Hepatocyte (in vitro differentiated cells): ENCODE measurements at places on chromosomes 12 and 14. TPM values are rescaled to one million over a fixed set of nuclear protein-coding genes. Genes with fewer than 3 reads are reported as not detected.
A peak's percentile ranks its signal among the peaks of the same experiment; 100 is the strongest.

- DNase-seq: no peak
- H3K36me3 ChIP-seq: no peaks in the 10 kb centered on the region
- H3K27ac ChIP-seq: no peak overlapping the region
- no peaks in the 10 kb centered on the region for H3K4me1 ChIP-seq
- H3K27me3 ChIP-seq: no peaks in the 10 kb centered on the region
- H3K4me3 ChIP-seq: no peak overlapping the region
These were observed 1006.4 kb upstream of the TMEM132C start for GRCh38 chr12:127260531-127260930.

GRCh38 chr14:71355324-71356201 is 448.3 kb downstream of the PCNX1 start:
- peak; percentile 29 for DNase-seq
- H3K27ac ChIP-seq: no peak overlapping the region
- no peaks in the 10 kb centered on the region for H3K36me3 ChIP-seq
- H3K4me1 ChIP-seq: peaks cover 19% of the 10 kb centered on the region

DNA sequence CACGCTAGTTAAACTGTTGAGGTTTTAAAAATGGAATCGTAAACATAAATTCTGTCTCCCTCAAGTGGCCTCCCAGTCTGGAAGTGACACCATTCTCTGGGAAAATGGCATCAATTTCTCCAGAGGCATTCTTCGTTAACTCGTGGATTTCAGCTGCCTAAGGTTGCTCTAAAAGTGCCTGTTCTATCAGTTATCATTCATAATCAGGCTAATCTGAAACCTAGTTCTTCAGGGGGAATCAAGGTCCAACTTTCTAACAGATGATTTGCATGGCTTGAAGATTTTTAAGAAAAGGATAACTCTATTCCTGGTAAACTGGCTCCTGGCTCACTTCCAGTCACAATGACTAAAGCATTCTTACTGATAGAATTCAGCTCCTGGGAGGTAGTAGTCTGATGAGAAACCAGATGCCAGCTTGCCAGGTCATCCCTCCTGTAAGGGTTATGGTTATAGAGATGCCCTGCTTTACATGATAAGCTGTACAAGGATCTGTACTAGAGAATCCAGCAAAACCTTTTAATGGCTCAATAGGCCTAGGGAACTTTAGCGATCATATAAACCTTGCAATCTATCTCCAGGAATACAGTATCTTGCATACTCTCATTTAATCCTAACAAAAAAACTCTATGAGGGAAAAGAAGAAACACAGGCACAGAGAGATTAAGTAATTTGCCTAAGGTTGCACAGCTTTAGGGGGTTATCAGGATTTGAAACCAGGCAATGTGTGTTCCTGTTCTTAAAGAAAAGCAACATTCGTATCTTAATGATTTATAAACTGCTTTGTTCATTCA is 1.5 kb downstream of the L3HYPDH start:
- no peaks in the 10 kb centered on the region for H3K36me3 ChIP-seq
- no peaks in the 10 kb centered on the region for H3K27me3 ChIP-seq
- peak overlapping the region; percentile 92 for H3K27ac ChIP-seq
- peak overlapping the region; percentile 55 for H3K4me3 ChIP-seq
- DNase-seq: peak; percentile 52

- H3K4me3 ChIP-seq: peak overlapping the region; percentile 91
- peaks cover 50% of the 10 kb centered on the region for H3K4me1 ChIP-seq
- H3K27me3 ChIP-seq: peaks cover 4% of the 10 kb centered on the region
- DNase-seq: peak; percentile 90
- no peaks in the 10 kb centered on the region for H3K36me3 ChIP-seq
These were observed 1.8 kb downstream of the CKB start for GRCh38 chr14:103520657-103521437.

- no peaks in the 10 kb centered on the region for H3K36me3 ChIP-seq
- H3K27ac ChIP-seq: no peak overlapping the region
- no peaks in the 10 kb centered on the region for H3K27me3 ChIP-seq
- no peaks in the 10 kb centered on the region for H3K4me1 ChIP-seq
- no peak overlapping the region for H3K4me3 ChIP-seq
These were observed 141.9 kb downstream of the NUBPL start for GRCh38 chr14:31703056-31703455.

DNA sequence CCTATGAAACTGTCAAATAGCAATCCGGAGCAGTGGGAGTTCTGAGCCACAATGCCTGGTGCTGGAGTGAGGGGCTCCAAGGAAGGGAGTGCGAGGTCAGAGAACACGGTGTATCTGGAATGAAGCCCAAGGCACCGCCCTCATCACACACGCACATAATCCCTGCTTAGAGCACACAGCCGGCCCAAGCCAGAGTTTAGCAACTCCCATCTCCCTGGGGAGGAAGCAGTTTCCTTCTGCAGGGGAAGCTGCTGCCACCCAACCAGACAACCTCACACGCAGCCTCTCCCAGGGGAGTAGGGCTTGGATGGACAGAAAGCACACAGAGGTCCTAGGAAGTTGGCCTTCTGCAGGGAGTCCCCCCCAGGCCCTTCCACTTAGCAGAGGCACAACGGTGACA is 31.3 kb downstream of the ACTN1 start:
- peak overlapping the region; percentile 65 for H3K27ac ChIP-seq
- no peak overlapping the region for H3K4me3 ChIP-seq

PPP4R4 gene
- total RNA-seq: 2.3 and 3.8 TPM in 2 replicates

CYP27B1 gene
- total RNA-seq: 0.23 and 2.9 TPM in 2 replicates

FSCB gene
- total RNA-seq: not detected in 2 replicates

KCNC2 gene
- 0.07 TPM in 1 of 2 replicates, not detected in the other for total RNA-seq
